ENCODE measurements at places on chromosomes 7 and 10. TPM values are rescaled to one million over a fixed set of nuclear protein-coding genes. Genes with fewer than 3 reads are reported as not detected.

- no peak overlapping the region for H3K4me3 ChIP-seq
- H3K4me1 ChIP-seq: no peaks in the 10 kb centered on the region
- peaks cover 82% of the 10 kb centered on the region for H3K27me3 ChIP-seq
- no peak overlapping the region for H3K27ac ChIP-seq
- no peak for DNase-seq
Measured at GRCh38 chr7:132500727-132501440, 75.4 kb downstream of the PLXNA4 start.

DNA sequence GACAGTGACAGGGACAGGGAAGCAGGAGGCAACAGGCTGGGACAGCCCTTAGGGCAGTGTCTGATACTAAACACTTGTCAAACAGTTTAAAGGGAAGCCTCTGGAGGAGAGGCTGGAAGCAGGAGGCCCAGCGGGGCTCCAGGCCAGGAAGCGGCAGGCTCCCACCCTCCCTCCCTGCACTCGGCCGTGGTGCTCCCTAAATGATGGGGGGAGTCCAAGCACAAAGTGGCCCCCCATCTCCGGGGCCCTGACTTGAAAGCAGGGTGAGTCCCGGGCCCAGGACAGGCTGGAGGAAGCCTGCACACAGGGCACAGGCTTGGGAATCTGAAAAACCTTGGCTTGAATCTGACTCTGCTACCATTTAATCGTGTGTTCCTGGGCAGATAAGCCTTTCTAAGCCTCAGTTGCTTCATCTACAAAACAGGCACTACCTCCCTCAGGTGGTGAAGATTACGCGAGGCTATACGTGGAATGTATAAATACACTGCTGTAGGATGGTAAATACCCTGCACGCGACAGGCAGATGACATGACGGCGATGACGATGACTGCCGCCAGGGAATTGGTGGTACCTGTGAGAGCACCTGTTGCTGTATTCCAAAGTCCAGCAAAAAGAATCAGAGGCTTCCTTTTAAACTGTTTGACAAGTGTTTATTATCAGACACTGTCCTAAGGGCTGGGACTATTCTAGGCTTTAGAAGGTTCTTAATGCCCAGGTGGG, 34.1 kb downstream of the GBX1 start:
- no peaks in the 10 kb centered on the region for H3K36me3 ChIP-seq
- no peaks in the 10 kb centered on the region for H3K4me1 ChIP-seq
- DNase-seq: no peak

- H3K4me1 ChIP-seq: peaks cover 22% of the 10 kb centered on the region
- 0 out of 2 replicates have a peak overlapping the region, but pooled peaks have one; percentile 14 for H3K27ac ChIP-seq
- H3K36me3 ChIP-seq: peaks cover 7% of the 10 kb centered on the region
Measured at GRCh38 chr7:23426876-23427275, 43.4 kb downstream of the IGF2BP3 start.

GRCh38 chr7:149733924-149734790, 39.2 kb downstream of the ZNF467 start:
- no peak for DNase-seq
- H3K4me1 ChIP-seq: peaks cover 15% of the 10 kb centered on the region
- no peak overlapping the region for H3K27ac ChIP-seq
- H3K4me3 ChIP-seq: no peak overlapping the region

GRCh38 chr7:17963281-17963680, 23.0 kb upstream of the SNX13 start:
- H3K27ac ChIP-seq: no peak overlapping the region
- no peaks in the 10 kb centered on the region for H3K36me3 ChIP-seq
- H3K27me3 ChIP-seq: no peaks in the 10 kb centered on the region
- no peak for DNase-seq

DNA sequence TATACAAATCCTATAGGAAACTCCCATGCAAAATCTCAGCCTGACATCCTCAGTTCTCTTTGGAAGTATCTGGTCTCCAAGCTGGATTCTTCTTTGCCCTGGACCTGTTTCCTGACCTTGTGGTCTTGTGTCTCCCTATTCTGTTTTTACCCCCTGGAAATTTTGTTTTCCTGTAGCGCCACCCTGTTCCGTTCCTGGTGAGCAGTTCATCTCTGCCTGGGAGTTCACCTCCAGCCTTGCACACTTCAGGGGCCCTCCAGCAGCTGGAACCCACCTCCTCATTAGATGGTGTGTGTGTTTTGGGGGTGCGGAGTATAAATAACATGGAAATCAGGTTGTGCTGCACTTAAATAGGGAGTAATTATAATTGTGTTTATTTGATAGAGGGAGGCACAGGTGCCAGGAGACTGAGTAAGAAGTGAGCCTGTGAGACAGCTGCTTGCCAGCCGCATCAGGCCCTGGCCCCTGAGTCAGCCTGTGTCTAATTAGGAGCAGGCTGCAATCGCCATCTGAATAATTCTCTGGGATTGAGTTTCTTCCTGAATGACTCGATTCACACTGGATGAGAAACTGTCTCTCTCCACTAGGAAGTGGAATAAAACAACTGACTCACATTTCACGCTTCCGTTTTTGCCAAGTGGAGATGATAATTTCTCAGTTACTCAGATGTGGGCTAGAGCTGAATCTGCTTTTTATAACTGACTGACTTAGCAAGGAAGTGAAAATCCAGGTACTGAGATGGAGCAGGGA, 69.4 kb upstream of the HECTD2 start:
- no peaks in the 10 kb centered on the region for H3K36me3 ChIP-seq
- no peak overlapping the region for H3K4me3 ChIP-seq
- peak; percentile 5 for DNase-seq
- H3K4me1 ChIP-seq: 0 out of 2 replicates have a peak, but pooled peaks cover 6% of the 10 kb centered on the region
- H3K27me3 ChIP-seq: no peaks in the 10 kb centered on the region

GRCh38 chr7:99034932-99035722, 108.8 kb downstream of the SMURF1 start:
- no peaks in the 10 kb centered on the region for H3K27me3 ChIP-seq
- H3K4me1 ChIP-seq: no peaks in the 10 kb centered on the region
- no peak overlapping the region for H3K27ac ChIP-seq
- DNase-seq: no peak

DNA sequence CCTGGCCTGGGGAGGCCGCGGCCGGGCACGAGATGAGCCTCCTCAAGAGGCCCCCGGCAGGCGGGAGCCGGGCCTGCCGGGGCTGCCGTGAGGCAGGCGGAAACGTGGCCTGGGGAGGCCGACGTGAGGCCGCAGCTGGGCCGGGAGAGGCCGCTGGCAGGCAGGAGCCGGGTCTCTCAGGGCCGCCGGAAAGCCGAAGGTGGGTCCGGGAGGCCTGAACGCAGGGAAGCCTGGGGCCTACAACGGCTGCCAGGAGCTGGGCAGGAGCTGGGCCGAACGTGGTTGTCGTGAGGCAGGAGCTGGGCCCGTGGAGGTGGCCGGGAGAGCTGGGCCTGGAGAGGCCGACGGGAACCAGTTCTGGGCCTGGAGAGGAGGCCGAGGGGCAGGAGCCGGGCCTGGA, 171.9 kb downstream of the TPST1 start:
- H3K4me3 ChIP-seq: no peak overlapping the region
- no peak overlapping the region for H3K27ac ChIP-seq
- no peaks in the 10 kb centered on the region for H3K27me3 ChIP-seq
- H3K4me1 ChIP-seq: peaks cover 8% of the 10 kb centered on the region
- DNase-seq: no peak

GRCh38 chr7:147524726-147525250, 1065.8 kb upstream of the C7orf33 start:
- H3K4me3 ChIP-seq: no peak overlapping the region
- DNase-seq: no peak
- H3K36me3 ChIP-seq: no peaks in the 10 kb centered on the region
- no peak overlapping the region for H3K27ac ChIP-seq
- H3K27me3 ChIP-seq: 0 out of 2 replicates have a peak, but pooled peaks cover 6% of the 10 kb centered on the region
- H3K4me1 ChIP-seq: no peaks in the 10 kb centered on the region

GRCh38 chr7:102415685-102416225, 17.6 kb upstream of the ORAI2 start:
- no peaks in the 10 kb centered on the region for H3K4me1 ChIP-seq
- DNase-seq: no peak
- peaks cover 17% of the 10 kb centered on the region for H3K36me3 ChIP-seq
- H3K27ac ChIP-seq: no peak overlapping the region
- H3K27me3 ChIP-seq: no peaks in the 10 kb centered on the region

GRCh38 chr10:123367195-123367594, 213.0 kb downstream of the BUB3 start:
- H3K27ac ChIP-seq: no peak overlapping the region
- H3K36me3 ChIP-seq: no peaks in the 10 kb centered on the region
- DNase-seq: no peak
- H3K4me3 ChIP-seq: no peak overlapping the region
- H3K27me3 ChIP-seq: no peaks in the 10 kb centered on the region
- H3K4me1 ChIP-seq: no peaks in the 10 kb centered on the region

DNA sequence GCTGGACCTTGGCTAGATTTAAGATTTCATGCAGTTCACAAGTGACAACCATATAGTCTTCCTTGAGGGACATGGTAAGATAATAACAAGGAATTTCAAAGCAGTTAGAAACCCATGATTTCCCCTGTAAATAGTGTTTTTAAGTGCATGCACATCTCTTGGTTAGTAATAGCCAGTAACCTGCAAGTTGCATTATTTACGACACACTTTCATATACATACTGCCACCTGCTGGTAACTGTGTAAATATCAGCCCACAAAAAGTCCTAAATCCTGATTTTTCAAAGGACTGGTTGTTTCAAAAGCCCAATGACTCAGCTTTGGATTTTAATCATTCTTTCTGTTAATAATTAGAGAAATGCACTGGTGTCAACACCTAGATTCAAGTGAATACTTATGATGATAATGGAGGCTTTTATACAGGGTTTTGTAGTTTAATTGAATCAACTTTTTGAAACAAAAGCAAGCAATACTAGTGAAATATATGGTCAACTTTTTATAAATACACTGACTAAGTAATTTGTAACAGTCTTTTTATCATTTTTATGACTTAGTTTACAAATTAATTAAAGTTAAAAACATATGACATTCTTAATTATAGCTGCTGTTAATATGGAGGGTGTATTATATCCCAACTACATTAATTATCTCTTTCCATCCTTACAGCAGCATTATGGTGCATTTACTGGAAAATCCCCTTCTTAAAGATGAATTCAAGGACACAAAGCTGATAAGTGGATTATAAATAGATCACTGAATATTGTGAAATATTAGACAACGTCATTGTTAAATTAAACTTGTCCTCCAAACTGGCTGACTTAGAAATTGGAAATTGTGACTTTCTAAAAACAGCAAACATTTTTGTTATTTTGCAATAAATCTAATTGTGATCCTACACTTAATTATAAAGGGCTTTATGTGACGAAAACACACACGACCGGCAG, 367.7 kb upstream of the SEMA3D start:
- H3K27me3 ChIP-seq: no peaks in the 10 kb centered on the region
- H3K4me3 ChIP-seq: no peak overlapping the region
- no peak overlapping the region for H3K27ac ChIP-seq
- DNase-seq: peak; percentile 6
- no peaks in the 10 kb centered on the region for H3K4me1 ChIP-seq
- no peaks in the 10 kb centered on the region for H3K36me3 ChIP-seq

DNA sequence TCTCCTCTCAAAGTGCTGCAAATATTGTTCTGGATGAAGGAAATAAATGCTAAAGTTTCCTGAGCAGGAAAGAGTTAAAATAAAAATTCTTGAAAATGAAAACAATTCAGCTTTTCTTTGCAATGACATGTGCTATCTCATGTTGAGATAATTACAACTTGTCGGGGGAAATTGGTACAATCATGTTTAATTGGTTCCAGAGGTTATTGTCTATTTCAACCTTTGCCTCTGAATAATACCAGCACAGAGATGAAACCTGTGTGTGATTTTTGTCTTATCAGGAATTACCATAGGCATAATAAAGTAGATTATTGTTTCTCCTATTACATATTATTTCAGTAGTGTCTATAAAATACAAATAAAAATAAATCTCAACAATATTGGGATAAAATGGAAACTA, 305.0 kb downstream of the XPNPEP1 start:
- no peak overlapping the region for H3K27ac ChIP-seq
- no peak overlapping the region for H3K4me3 ChIP-seq

- H3K4me1 ChIP-seq: no peaks in the 10 kb centered on the region
- no peak for DNase-seq
- H3K27ac ChIP-seq: no peak overlapping the region
- no peak overlapping the region for H3K4me3 ChIP-seq
Measured at GRCh38 chr7:149100821-149101220, 10.3 kb upstream of the ZNF786 start.

- no peak overlapping the region for H3K4me3 ChIP-seq
- no peak for DNase-seq
- no peaks in the 10 kb centered on the region for H3K27me3 ChIP-seq
- H3K27ac ChIP-seq: 0 out of 2 replicates have a peak overlapping the region, but pooled peaks have one; percentile 0
- peaks cover 44% of the 10 kb centered on the region for H3K4me1 ChIP-seq
Measured at GRCh38 chr7:23074443-23075261, 30.9 kb upstream of the KLHL7 start.

DNA sequence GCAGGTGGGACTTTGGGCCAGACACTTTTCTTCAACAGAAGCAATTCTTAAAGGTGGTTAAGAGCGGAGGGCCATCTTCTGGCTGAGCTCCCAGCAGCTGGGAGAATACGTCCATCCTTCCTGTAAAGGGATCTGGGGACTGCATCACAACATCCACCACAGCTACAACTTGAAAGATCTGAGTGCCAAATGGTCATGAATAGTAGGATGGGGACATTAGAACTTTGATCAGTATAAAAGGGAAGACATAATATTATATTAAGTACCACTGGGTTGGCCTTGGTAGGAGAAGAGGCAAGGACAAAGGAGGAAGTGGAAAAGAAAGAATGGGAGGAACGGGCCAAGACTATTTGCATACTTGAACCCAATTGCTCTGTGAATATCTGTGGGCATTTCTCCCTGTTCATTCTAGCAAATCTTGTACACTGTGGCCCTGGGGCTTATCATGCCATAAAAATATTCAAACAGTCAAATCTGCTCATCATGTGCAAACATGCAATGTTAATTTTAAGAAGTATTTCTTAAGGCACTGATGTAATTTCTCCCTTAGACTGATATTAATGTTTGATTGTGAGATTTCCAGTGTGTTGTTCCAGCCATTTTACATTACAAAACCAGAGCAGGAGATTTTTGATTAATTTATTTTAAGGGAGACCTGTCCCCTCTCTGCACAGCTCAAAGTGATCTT, 65.5 kb upstream of the CREB5 start:
- no peaks in the 10 kb centered on the region for H3K36me3 ChIP-seq
- H3K27me3 ChIP-seq: no peaks in the 10 kb centered on the region
- peaks cover 6% of the 10 kb centered on the region for H3K4me1 ChIP-seq
- H3K27ac ChIP-seq: no peak overlapping the region
- H3K4me3 ChIP-seq: no peak overlapping the region
- DNase-seq: peak; percentile 28

GRCh38 chr7:136869991-136870865, 1.8 kb downstream of the CHRM2 start:
- H3K4me1 ChIP-seq: no peaks in the 10 kb centered on the region
- no peak overlapping the region for H3K4me3 ChIP-seq
- H3K36me3 ChIP-seq: no peaks in the 10 kb centered on the region
- no peak overlapping the region for H3K27ac ChIP-seq

The GIMAP5 gene
- total RNA-seq: not detected

The FBXW4 gene
- 34.9 TPM for total RNA-seq

The CCL24 gene
- not detected for total RNA-seq

The C10orf143 gene
- 2.8 TPM for total RNA-seq

The CYP26C1 gene
- 0.60 TPM for total RNA-seq
